Stimulated activated CD8-positive, alpha-beta memory T cell treated with anti-CD3 and anti-CD28 coated beads, Interleukin-2, amount 100 ng/mL, for 1 hour (primary cell): ENCODE measurements at places on chromosomes 1 and 21.

DNA sequence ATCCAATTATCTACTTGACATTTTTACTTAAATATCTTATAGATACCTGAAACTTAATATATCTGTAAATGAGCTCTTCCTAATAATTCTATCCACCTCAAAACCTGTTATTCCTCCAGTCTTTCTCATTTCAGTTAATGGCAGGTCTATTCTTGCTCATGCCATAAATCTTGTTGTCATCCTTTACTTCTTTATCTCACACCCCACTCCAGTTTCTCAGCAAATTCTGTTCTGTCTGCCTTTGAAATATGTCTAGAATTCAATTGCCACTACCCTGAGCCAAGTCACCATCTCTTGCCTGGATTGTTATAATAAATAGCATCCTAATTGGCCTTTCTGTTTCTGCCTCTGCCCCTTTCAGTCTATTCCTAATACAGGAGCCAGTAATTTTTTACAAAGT lies 105.8 kb downstream of the MAN1A2 start:
- DNase-seq, result no peak

GRCh38 chr1:31689854-31690253 lies 14.0 kb downstream of the COL16A1 start:
- no peak for DNase-seq

DNA sequence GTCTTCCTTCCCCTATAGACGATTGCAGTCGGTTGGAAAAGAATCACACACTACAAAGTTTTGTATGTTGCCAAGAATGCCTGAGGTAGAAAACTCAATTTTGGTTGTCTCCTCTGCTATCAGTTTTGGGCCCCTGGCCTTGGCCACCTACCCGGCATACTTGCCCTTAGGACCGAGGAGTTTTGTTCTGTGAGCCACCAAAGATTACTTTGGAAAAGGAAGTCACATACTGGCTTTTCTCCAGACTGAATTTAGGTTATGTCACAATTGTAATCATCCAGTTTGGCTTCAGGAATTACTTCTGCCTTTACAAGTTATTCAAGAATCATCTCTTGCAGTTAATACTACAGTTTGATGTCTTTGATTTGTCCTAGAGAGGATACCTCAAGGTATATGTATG lies 71.4 kb downstream of the RGL1 start:
- DNase-seq, result no peak

DNA sequence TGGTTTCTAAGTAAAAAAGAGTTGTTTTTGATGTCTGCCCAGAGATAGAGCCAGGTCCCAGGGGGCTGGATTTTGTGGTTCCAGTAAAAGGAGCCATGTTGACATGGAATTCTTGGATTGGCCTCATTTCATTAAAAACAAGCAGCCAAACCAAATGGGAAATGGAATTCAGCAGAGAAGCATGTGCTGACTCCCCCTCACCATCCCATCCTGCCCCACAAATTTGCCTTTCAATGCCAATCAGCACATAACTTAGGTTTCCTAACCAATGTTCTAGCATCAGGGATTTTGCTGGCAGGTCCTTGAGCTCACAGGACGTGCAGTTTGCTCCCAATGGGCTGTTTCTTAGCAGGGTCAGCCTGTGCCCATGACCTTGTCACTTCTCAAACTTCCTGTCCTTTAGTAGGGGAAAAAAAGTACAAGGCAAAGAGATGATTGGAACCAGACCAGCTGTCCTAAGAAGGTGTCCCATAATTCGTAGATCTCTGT lies 101.5 kb upstream of the GADD45A start:
- no peak for DNase-seq

DNA sequence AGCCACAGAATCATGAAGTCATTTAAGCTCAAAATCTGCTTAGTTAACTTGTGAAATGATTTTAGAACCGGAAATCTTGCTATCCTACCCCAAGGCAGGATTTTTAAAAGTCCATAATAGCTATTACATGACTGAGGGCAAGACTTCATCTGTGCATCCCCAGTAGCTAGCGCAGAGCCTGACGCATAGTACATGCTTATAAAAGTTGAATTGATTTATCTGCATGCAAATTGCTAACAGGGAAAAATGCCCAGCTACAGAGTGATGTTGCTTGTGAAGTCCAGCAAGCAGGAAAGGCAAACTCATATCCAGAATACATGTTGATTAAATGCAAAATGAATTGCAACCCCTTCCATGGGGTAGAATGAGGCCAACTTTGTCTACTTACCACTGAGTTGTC lies 8.1 kb upstream of the MAP1LC3C start:
- no peak for DNase-seq

GRCh38 chr1:34380526-34381124 lies 203.9 kb downstream of the C1orf94 start:
- DNase-seq, result no peak

DNA sequence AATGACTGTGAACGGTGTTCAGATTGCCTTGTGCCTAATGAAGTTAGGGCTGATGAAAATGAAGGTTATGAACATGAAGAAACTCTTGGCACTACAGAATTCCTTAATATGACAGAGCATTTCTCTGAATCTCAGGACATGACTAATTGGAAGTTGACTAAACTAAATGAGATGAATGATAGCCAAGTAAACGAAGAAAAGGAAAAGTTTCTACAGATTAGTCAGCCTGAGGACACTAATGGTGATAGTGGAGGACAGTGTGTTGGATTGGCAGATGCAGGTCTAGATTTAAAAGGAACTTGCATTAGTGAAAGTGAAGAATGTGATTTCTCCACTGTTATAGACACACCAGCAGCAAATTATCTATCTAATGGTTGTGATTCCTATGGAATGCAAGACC lies 96.6 kb downstream of the ZFYVE9 start:
- no peak for DNase-seq

- no peak for DNase-seq
Measured at GRCh38 chr1:104248385-104248784, 498.7 kb downstream of the AMY1C start.
